ENCODE measurements at places on chromosomes 7 and 10.

- DNase-seq, result no peak
These were observed 300.0 kb upstream of the FZD8 start for GRCh38 chr10:35942057-35942456.

- no peak for DNase-seq
These were observed 1.4 kb upstream of the FAM204A start for GRCh38 chr10:118343549-118343948.

- DNase-seq, result no peak
These were observed 115.6 kb upstream of the FAM133B start for GRCh38 chr7:92705831-92706230.

DNA sequence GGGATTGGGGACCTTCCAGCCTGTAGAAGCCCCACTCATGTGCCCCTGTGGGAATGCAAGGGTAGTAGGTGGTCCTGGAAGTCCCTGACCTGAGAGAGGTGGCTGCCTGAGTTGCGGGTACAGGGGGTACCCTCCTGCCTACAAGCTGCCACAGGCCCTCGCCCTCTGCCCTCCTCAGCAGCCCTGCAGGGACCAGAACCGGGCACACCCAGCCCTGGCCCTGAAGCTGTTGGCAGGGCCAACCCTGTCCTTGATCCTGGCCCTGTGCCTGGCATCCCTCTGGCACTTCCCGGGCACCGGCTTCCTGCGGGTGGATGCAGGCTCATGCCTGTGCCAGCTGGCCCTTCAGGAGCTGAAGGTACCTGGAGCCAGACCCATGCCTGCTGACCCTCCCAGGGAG, 54.9 kb upstream of the ELN start:
- no peak for DNase-seq

- DNase-seq, result no peak
These were observed 16.0 kb upstream of the LANCL2 start for GRCh38 chr7:55349121-55349520.

- no peak for DNase-seq
These were observed 42.6 kb upstream of the GSAP start for GRCh38 chr7:77458786-77459185.

DNA sequence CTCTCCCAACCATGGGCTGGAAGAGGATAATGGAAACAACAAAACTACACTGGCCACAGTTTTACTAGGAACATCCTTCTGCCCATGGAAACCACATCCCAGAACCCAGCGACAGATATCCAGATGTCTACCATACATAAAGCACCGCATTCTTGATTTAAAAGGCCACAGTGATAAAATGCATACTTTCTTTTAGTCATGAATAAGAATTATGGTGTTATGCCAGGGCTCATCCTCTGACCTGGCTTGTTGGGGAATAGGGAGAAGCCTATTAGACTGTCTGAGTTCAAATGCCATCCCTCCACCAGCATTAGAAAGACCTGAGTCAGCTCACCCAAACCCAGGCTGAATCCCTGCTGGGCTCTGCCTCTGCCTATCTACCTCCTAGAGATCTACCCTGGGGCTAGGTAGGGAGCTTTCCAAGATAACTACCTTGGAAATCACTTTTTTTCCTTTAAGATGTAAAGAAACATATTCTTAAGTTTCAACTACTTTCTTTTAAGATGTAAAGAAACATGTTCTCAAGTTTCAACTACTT, 5.2 kb downstream of the ABCA13 start:
- no peak for DNase-seq

DNA sequence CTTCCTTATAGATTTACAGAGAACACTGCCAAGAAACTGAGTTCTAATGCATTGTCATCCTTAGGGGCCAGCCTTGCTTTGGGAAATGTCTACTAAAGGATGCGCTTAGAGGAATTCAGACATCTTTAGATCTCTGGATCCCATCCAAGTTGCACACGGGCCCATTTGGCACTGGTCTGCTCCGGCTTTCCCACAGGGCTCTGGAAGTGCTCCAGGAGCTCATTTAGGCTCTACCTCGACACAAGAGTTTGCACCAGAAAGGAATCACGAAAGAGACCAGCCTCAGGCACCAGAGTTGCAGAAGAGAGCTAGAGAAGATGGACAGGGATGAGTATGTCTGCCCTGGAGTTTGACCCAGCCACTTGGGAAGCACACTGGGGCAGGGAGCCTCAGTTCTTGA, 150.1 kb upstream of the TMEM72 start:
- no peak for DNase-seq

- DNase-seq, result no peak
These were observed 75.8 kb downstream of the LSMEM1 start for GRCh38 chr7:112556633-112557032.

DNA sequence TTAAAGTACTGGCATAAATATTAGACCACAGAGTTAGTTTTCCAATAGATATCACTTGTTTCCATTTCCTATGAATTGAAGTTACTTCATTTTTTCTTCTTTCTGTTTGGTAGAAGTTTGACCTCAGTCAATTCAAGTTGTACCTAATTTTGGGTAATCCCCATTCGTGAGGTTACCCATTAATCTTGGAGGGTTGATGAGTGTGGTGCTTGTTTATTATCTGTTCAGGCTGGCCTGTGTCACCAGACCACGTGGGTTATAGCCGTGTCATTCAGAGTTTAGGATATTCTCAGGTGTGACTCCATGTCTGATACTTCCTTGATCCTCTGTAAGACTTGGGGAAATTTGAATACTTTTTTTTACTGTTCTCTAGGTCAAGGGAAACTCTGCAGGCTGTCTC, 133.9 kb upstream of the TPK1 start:
- no peak for DNase-seq

DNA sequence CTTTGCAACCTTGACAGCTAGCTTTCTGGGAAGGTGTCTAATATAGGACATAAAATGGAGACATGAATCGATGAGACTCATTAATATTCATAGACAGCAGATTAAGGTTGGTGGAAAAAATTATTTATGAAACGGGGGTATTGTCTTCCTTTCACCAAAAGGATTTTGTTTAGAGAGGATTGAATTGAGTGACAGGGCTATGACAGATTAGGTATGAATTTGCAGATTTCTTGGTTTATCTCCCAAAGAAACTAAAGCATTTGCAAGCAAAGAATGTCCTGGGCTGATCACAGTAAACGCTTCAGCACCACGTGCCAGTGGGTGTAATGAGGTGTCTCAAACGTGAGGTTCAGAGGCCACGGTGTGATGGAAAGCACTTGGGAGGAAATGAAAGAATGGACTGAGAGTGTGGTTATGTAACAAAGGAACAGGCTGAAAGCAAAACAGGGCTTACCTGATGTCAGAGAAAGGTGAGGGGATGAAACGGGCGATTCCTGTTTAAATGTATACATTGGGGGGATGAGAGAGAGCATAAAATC, 329.2 kb upstream of the NPVF start:
- no peak for DNase-seq

DNA sequence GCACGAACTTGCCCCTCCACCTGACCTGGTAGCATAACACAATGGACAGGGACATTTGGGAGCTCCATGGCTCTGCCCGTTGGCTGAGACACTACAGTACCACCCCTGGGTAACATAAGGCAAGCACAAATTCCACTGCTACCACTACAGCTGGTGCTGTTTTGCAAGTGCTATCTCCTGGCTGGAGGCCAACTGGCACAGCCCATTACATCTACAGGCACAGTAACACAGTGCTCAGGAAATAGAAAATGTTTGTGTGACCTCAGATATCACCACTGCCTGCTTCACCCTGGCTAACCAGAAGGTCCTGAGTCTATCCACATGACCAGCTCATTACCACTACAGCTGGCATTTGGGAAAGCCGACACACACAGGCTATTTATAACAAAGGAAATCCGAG, 631.1 kb upstream of the MBL2 start:
- DNase-seq, result no peak

GRCh38 chr10:34549953-34550352, 265.1 kb downstream of the PARD3 start:
- no peak for DNase-seq
